Activated CD4-positive, alpha-beta T cell treated with anti-CD3 and anti-CD28 coated beads for 1 hour (primary cell): ENCODE measurements at places on chromosomes 3 and 15.
A peak's percentile ranks its signal among the peaks of the same experiment; 100 is the strongest.

DNA sequence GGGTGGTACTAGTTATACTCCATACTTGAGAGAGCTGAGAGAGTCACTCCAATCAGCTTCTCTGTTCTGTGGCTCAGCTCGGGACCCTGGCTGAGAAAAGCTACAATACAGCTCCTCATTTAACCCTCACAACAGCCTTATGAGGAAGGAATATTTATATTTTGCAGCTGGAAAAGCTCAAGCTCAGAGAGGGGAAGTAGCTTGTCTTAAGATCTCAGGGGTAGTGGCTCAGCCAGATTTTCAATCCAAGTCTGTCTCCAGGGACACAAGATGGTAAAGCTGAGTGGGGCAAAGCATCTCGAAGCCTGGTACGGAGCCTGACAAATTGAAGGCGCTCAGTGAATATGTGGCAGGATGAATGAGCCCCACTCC lies 14.8 kb downstream of the SCAMP2 start:
- DNase-seq, result no peak

DNA sequence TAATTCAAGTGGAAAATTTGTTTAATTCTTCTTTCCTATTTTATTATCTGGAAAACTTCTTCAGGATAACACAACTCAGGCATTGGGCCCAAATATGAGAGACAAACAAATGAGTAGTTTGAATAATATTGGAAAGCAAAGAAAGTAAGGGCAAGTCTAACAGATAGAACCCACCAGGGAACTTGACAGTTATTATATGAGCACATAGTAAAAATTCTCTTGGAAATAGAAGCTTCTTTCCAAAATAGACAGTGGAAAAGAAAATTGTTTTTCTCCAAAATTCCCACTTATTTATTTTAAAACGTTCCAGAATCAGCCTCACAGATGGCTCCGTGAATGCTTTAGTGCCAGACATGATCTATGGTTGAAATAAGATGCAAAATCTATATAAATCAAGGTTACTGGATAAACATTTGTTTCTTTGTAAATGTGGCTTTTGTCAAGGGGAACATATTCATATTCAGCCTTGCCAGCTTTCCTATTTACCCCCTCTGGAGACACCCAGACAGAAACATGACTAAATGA lies 23.9 kb downstream of the LDHAL6B start:
- no peak for DNase-seq

DNA sequence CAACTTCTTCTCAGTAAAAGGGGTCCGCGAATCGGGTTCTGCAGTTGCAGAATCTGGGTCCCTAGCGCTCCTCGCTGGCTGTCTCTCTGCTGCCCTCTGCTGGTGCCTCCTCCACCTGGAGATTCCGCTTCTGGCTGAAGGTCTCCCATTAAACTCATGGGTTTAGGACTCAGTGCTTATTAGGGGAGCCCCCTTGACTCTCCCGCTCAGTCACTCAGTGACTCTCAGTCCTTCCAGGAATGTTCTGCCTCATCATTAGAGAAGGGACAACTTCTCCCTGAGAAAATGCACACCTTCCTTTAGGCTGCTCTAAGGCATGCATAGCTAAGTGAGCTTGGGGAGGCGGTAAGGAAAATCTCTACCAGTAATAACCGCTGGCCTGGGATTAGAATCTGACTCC lies 7.1 kb downstream of the CPN2 start:
- peak; percentile 51 for DNase-seq

DNA sequence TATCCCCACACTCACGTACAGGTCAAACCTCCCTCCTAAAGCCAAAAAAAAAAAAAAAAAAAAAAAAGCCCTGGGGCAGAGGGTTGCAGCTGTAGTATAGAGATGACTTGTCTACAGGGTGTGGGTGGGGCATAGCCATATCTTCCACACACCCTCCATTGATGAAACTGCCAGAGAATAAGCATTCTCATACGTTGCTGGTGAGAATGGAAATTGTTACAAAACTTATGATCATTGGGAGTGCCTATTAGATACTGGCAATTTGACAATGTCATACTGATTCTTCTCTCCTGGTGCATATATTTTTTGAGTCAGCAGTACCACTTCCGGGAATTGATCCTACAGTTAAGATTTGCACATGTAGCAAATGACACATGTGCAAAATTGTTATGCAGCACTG lies 11.0 kb upstream of the CTNNB1 start:
- no peak for DNase-seq

GRCh38 chr3:45507820-45508317 lies 86.7 kb upstream of the LIMD1 start:
- no peak for DNase-seq

- no peak for DNase-seq
Measured at GRCh38 chr3:43521941-43522340, 99.9 kb downstream of the ANO10 start.

DNA sequence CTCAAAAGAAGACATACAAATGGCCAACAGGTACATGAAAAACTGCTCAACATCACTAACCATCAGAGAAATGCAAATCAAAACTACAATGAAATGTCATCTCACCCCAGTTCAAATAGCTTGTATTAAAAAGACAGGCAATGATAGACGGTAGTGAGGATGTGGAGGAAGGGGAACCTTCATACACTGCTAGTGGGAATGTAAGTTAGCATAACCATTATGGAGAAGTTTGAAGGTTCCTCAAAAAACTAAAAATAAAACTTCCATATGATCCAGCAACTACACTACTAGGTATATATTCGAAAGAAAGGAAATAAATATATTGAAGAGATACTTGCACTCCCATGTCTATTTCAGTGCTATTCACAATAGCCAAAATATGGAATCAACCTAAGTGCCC lies 62.8 kb upstream of the PPARG start:
- DNase-seq, result no peak

DNA sequence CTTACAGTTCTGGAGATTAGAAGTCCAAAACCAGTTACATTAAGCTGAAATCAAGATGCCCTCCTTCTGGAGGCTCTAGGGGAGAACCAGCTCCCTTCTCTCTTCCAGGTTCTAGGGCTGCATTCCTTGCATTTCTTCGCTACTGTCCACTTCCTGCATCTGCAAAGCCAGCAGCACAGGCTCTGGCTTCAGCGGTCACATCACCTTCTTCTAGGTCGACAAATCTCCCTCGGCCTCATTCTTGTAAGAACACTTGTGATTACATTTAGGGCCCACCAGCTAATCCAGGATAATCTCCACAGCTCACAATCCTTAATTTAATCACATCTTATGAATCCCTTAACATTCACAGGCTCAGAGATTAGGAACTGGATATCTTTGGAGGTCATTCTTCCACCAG lies 73.8 kb downstream of the MINAR1 start:
- no peak for DNase-seq

DNA sequence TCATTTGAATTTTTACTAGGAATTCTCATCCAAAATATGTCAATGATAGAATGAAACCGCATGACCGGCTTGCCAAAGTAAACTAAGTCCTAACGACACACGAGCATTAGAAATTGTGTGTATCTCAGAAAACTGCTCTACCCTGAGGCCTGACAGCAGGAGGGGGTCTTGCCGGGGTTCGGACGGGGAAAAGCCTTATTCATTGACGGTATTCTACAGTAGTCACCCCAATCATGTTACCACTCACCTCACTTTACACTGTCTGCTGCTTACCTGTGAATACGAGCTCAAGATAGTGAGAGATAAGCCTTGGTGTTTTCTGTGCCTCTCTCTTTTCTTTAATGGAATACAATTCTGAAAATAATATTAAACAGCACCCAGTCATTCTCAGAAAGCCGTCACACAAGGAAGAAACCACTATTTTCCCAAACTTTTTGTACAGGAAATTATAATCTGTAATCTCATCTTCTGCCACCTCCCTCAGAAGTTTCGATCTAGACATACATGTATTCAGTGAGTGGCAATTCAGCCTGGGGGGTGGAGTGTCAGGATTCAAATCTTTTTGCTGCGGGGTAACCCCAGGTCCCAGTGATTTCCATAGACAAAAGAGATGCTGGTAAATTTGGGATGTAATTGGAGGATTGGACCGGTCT lies 492 bp upstream of the FAM43A start:
- DNase-seq, result no peak

- no peak for DNase-seq
Measured at GRCh38 chr3:144264350-144264749, 292.7 kb downstream of the DIPK2A start.

- DNase-seq, result no peak
Measured at GRCh38 chr3:174125267-174125824, 727.8 kb downstream of the NLGN1 start.

- DNase-seq, result no peak
Measured at GRCh38 chr15:34782901-34783300, 12.4 kb downstream of the ACTC1 start.

DNA sequence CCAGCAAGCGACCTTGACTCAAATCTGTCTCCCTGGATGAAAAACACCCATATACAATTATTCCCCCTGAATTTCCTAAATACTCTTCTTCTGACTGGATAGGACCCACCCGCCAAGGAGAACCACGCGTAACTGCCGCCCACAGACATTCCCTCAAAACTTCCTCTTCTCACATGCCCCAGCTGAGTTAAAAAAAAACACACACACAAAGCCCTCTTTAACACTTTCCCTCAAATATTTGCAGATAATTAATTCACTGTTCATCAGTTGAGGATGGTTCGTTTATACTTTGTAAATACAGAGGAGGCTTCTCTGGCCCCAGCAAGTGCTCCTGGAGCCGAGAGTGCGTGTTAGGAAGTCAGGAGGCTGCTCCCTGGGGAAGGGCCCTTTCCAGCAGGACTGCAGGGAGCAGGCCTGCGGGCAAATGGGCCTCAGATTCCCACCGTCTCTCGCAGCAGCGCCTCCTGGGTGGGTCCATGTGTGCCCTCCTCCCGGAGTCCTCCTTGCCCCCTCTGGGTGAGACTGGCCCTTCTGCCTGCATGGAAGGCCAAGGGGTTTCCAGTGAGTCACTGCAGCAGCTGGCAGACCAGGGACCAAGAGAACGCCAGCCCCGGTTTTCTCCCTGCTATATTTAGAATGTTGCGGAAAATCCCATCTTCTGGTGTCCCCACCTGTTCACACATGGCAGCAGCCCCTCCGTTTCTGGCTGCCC lies 46.8 kb downstream of the MGLL start:
- no peak for DNase-seq

GRCh38 chr15:101448336-101448735 lies 41.2 kb downstream of the PCSK6 start:
- DNase-seq, result no peak

- no peak for DNase-seq
Measured at GRCh38 chr3:17793542-17794195, 51.2 kb upstream of the TBC1D5 start.

DNA sequence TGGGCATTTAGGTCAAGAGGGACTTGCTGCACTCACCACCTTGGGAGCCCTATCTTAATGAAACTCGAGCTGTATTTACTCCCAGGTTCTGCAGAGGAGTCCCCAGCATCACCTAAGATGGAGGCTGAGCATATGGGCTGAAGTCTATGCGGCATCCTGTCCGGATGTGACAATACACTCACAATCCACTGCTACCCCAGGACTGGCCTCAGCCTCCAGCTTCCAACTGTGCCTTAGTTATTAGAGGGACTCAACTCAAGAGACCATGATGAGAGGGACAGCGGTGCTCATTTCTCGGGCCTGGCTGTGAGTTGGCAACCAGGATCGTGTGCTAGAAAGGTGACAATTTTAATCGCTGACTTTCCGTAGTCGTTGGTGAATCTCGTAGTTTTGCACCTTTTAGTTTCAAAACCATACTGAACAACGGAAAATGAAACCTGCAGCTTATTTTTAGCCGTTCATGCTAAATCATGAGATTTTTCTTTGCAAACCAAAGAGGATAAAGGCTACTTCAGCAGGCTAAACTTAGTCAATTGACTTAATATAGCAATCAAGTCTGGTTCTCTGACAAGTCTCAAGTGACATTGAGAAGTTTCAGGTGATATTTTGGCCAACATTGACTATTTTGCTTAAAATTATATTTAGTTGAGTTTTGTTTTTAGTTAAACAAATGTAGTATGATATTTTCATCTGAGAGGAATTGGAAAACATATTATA lies 11.1 kb downstream of the ZBTB38 start:
- no peak for DNase-seq

GRCh38 chr3:177946048-177946447 lies 590.2 kb upstream of the KCNMB2 start:
- no peak for DNase-seq
